Activated naive CD4-positive, alpha-beta T cell treated with anti-CD3 and anti-CD28 coated beads, Interleukin-2, amount 50 U/mL, for 72 hours (primary cell): ENCODE measurements at places on chromosomes 3 and 15.

DNA sequence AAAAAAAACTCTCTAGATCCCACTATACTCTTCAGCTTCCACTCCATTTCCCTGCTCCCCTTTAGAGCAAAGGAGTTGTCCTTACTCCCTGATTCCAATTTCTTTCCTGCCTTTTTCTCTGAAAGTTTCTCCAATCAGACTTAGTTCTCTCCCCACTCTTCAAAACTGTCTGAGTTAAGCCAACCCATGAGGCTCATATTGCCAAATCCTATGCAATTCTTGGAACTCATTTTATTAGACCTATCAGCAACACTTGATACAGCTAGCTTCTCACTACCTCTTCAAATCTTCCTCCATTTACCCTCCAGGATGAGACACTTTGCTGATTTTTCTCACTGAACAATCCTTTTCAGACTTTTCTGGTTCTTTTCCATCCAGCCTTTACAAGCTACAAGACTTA is 233.1 kb downstream of the THRB start:
- no peak for DNase-seq

- DNase-seq, result no peak
These were observed 1.3 kb downstream of the SLC6A6 start for GRCh38 chr3:14403619-14404155.

GRCh38 chr3:4313606-4314293 is 10.6 kb downstream of the SETMAR start:
- DNase-seq, result no peak

DNA sequence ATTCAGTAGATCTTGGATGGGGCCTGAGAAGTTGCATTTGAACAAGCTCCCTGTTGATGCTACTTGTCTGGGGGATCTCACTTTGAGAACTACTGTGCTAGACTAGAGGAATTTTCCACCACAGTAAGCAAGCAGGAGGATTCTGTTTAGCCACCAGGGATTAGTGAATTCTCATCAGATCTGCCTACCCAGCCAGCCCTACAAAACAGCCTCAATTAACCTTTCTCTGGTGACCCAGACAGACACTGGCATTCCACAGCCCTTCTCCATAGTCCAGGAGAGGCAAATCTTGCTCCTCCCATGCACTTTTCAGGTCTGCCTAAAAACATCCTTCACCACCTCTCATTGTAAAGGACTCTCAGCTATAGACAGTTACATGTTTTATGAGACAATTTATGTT is 16.7 kb upstream of the MYH15 start:
- DNase-seq, result no peak

DNA sequence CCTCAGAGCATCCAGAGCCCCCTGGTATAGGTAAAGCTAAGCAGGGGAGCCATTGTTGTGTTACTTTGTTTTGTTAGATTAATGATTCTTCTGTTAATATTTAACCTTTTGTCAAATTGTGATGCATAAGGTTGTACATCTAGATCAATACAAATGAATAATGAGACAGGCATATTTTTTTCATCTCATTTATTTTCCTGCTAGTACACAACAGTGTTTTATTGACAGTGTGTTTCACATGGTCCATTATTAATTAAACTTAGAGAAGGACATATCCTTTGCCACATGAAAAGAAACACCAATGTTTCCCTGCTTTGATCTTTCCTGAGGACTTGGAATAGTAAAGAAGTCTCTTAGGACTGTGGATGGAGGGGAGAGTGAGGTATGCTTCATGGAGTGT is 543.6 kb upstream of the CFAP20DC start:
- DNase-seq, result no peak

DNA sequence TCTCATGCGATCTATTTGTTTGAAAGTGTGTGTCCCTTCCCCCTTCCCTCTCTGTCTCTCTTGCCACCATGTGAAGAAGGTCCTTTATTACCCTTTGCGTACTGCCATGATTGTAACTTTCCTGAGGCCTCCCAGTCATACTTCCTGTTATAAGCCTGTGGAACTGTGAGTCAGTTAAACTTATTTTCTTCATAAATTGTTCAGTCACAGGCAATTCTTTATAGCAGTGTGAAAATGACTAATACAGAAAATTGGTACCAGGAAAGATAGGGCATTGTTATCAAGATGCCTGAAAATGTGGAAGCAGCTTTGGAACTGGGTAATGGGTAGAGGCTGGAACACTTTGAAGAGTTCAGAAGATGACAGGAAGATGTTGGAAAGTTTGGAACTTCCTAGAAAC is 743.7 kb upstream of the NECTIN3 start:
- no peak for DNase-seq

DNA sequence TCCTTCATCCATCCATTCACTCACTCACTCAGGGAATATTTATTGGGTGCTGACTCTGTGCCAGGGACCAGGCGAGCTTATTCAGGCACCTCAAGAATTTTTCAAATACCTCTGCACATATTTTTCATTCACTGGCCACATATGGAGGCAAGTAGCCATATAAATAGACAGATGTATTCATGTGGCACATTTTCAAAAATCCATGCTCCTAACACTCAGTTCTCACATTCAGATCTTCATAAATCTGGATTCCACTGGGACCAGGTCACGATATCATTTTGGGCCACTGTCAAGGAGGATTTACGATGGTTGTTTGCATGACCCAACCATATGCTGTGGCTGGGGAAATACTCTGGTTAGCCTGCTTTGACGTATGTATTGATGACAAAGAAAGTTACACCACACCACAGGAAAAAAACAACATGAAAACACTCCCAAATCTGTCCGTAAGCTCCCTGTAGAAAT is 241.8 kb upstream of the LRTM1 start:
- no peak for DNase-seq

- no peak for DNase-seq
These were observed 30.9 kb downstream of the EAF1 start for GRCh38 chr3:15458212-15458780.

DNA sequence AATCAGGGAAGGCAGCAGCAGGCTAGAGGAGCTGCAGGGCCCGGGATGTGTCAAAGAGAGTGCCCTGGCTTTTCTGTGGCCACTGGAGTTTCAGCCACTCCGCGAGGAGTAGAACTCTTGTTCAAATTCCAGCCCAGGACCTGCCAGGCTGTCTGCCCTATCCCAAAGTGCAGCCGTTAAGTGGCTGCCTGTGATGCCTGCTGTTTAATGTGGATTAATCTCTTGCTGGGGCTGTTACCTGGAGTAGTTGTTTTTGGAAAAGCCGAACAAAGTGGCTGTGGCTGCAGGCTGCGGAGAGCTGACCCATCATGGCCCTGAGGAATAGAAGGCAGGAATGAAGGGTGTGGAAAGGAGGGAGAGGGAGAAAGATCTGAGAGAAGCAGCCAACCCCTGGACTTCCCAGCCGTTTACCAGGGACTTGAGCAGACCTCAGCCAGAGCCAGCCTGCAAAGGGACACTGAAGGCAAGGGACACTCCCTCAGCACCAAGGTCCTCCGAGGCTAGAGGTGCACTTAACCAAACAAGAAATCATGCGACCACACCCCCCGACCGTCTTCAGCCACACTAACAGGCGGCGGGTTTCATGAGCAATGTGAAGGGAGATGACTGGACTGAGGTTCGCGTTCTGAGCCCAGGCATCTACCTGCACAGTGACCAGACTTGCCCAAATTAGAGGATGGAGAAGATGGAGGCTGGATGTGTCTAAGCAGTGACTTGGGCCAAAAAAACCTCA is 4.7 kb downstream of the CDAN1 start:
- DNase-seq, result no peak

DNA sequence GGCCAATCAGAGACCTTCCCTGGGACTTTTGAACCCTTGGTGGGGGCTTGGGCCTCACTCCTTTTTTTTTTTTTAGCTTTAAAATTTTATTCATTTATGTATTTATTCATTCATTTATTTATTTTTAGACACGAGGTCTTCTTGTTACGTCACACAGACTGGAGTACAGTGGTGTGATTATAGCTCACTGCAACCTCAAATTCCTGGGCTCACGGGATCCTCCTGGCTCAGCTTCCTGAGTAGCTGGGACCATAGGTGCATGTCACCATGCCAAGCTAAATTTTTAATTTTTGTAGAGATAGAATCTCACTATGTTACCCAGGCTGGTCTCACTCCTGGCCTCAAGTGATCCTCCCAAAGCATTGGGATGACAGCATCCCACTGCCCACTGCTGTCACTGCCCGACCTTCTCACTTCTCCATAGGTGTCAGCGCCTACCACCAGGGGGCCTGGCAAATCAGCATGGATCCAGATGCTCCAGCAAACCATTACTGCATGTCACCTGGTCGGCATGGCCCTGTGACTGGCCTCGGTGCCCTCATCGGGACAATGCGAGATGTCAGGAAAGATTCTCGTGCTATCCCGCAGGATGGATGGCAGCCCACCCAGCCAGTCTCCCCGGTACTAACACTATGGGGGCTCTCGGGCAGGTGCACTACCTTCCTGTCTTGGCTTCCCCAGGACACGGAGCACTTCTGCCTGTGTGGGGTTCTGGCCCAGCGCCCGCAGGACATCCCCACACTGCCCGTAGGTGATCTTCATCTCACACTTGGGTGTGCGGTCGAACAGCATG is 3.0 kb downstream of the MYL3 start:
- peak; percentile 39 for DNase-seq

- no peak for DNase-seq
These were observed 58.3 kb downstream of the CLEC3B start for GRCh38 chr3:45084361-45084760.

GRCh38 chr15:58146749-58147148 is 8.6 kb downstream of the AQP9 start:
- DNase-seq, result no peak

DNA sequence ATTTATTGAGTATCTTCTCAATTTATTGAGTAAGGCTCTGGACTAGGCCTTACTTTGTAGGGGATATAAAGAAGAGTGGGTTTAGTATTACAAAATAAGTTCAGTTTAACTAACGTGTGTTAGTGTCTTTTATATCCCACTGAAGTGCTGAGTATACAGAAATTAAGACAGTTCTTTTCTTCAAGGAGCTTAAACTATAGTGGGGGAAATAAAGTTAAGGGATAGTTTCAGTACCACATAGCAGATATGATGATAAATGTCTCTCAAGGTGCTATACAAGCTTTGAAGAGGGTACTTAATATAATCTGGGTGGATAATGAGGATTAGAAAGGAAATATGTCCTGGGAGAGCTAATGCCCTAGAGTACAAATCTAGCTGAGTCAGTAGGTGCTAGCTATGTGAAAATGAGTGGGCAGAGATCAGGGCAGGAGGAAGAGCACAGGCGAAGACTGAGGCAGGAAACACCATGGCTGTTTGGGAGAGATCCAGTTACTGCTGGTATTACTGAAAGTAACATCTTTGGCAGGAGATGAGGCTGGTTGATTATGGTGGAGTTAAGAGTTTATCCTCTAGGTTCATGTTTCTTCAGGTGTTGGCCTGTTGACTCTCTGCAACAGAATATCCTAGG is 46.0 kb downstream of the TEX9 start:
- DNase-seq, result no peak

DNA sequence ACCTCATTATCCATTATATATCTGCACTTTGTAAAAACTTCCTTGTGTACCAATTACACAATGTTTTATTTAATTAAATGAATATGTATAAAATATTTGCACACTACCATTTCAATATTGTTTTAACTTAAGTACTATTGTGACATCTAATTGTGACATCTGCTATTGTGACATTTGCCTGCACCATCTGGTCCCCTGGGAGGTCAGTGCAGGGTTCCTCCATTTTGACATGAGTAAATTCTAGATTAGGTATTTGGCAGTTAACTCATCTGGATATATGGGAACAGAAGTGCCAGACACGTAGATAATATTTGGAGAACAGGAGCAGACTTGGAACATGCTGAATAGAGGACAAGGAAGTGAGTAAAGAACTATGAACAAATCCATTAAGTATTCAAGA is 332.1 kb downstream of the VGLL3 start:
- DNase-seq, result no peak

GRCh38 chr15:81215531-81215930 is 18.9 kb downstream of the IL16 start:
- no peak for DNase-seq

DNA sequence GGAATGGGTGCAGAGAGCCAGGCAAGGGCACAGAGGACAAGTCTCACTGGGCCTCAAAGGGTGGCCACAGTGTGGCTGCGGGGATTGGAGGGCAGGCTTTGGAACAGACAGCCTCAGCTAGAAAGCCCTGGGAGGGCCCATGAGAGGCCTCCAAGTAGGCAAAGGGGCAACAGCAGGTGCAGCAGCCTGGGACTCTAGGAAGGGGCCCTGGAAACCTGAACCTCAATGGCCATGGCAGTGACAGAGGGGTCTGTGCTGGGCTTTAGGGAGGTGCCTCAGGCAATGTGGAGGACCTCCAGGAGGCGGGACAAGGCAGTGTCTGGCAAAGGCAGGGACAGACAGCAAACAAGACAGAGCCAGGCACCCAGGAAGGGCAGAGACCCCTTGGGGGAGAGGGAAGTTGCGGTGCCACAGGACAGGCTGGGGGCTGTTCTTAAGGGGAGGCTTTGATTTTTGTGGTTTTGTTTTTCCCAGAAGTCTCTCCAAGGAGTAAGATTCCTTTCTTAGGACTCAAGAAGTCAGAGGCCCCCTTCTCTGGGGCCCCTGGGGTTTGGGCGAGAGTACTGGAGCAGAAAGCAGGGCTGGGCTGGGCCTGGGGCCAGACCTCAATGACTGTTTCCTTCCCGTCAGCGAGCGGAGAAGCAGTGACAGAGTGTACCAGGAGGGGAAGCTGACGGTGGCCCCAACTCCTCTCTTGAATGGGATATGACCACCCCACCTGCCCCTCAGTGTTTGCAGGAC is 9.7 kb downstream of the STOML1 start:
- DNase-seq, result no peak

DNA sequence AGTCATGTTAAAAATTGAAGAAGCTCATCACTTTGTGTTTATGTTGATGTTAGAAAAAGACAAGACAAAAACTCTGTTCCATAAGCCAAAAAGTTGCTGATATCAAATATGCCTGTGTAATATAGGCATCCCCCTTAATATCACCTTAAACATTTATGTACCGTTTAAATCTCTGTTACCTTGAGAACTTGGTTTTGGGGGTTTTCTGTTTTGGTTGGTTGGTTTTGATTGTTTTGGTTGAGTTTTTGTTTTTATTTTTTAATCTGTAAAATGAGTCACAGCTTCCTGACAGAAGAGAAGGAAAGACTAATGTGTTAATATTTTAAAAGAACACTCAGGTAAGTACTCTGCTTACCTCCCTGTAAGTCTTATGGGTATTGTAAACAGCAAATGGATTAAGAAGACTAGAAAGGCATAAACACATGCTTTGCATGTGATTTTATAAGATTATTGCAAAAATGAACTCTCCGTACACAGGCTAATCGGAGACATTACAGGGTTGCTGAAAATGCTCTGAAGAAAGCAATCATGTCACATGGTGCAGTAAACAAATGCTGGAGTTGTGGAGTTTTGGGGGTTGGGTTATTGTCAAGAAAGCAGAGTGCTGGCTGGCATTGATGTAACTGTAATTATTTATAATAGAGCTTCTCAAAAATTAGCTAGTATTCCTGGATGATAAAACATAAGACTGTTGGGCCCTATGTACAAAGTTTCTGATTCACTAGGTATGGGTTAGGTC is 69.5 kb upstream of the MBNL1 start:
- no peak for DNase-seq

DNA sequence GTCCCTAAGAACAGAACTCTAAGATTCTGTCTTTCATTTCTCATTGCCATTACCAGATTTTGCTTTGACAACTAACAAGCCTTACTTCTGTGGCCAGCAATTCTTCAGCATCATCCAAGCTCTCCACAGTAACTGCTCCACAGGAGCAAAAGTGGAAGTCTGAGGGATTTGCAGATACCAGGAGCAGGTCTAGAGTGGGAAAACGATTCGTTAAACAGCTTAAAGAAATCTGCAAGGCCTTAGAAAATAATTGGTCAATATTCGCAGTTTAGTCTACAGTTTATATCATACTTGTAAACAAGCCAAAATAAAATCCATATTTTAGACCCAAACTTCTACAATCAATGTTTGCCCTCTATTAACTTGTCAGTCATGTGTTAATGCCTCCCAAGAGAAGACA is 24.1 kb downstream of the MYH15 start:
- DNase-seq, result no peak
